Ureter (tissue), 1 donor: ENCODE measurements at places on chromosomes 16 and 17. TPM values are rescaled to one million over a fixed set of nuclear protein-coding genes. Genes with fewer than 3 reads are reported as not detected.

The TBC1D3 gene
- not detected for total RNA-seq

The LGALS3BP gene
- 393 TPM for total RNA-seq

The CHST5 gene
- 0.26 TPM for total RNA-seq

The TMIGD1 gene
- total RNA-seq: not detected

The CORO6 gene
- total RNA-seq: 23.3 TPM

The AOC3 gene
- 89.9 TPM for total RNA-seq

GRCh38 chr17:8064561-8065019 is 22.9 kb downstream of the ALOX12B start:
- no peak for DNase-seq

GRCh38 chr17:35529866-35530265 is 7.6 kb downstream of the SLFN12L start:
- no peak for DNase-seq

DNA sequence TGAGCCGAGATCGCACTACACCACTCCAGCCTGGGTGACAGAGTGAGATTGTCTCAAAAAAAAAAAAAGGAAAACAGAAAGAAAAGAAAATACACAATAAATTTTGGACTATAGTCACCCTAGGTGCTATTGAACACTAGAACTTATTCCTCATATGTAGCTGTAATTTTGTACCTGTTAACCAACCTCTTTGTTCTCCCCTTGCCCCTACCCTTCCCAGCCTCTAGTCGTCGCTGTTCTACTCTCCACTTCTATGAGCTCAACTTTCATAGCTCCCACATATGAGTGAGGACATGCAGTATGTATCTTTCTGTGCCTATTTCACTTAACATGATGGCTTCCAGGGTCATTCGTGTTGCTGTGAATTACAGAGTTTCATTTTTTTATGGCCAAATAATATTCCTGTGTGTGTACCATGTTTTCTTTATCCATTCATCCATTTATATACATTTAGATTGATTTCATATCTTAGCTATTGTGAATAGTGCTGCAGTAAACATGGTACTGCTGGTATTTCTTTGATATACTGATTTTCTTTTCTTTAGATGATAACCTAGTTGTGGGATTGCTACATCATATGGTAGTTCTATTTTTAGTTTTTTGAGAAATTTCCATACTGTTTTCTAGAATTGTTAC is 28.3 kb downstream of the VPS35L start:
- no peak for DNase-seq

GRCh38 chr17:61834610-61835009 is 28.7 kb downstream of the BRIP1 start:
- no peak for DNase-seq

DNA sequence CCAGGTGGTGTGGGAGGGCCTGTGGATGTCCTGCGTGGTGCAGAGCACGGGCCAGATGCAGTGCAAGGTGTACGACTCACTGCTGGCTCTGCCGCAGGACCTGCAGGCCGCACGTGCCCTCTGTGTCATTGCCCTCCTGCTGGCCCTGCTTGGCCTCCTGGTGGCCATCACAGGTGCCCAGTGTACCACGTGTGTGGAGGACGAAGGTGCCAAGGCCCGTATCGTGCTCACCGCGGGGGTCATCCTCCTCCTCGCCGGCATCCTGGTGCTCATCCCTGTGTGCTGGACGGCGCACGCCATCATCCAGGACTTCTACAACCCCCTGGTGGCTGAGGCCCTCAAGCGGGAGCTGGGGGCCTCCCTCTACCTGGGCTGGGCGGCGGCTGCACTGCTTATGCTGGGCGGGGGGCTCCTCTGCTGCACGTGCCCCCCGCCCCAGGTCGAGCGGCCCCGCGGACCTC is 798 bp downstream of the CLDN9 start:
- DNase-seq: no peak

GRCh38 chr17:35025541-35025940 is 38.0 kb downstream of the RFFL start:
- no peak for DNase-seq

DNA sequence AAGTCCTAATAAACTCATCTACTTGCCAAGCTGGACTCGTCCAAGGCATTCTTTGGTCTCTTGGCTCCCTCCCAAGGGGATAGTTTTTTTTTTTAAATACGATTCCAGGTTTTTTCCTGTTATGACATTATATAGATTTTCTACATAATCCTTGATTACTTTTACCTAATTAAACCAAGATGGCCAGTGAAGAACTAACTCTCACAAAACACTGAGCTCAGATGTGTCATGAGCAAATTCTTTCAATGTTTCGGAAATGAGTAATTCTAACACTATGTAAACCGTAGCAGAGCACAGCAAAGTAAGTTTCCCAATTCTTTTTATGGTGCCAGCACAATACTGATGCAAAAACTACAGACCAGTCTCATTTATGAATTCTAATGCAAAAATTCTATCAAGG is 1.8 kb downstream of the ZNF23 start:
- DNase-seq: no peak

DNA sequence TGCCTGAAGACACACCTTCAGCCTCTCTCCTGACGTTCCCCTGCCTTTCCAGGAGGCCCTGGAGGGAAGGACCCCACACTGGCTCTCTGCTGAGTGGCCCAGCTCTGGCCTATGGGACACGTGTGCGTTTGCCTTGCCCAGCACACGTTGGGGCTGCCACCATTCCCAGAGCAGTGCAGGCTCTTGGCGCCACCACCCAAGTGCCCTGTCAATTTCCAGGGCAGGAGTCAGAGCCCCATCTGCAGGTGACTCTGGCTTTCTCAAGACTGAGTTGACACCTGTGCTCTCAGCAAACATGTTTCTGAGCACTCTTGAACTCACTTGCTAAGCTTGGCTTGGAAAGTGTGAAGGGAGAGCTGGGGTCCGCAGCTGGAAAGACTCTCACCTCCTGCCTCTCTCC is 4.7 kb upstream of the IRF8 start:
- DNase-seq: no peak

GRCh38 chr16:8935989-8936388 is 27.7 kb downstream of the USP7 start:
- no peak for DNase-seq

DNA sequence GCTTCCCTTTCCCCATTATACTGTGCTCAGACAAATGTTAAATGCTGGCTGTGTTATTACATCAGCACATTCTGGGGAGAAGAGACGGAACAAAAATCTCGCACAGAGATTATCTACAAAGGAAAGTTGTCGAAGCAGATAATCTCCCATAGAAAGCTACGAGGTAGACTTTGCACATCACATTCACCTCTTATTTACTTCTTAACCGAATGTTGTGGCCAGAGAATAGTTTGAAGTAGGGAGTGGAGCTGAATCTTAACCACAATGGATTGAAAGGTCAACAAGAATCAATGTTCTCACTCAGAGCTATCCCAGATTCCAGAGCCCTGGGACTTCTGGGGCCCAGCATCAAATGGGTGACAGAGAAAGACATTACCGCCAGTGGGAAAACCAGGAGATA is 28.4 kb upstream of the LONP2 start:
- DNase-seq: no peak

GRCh38 chr17:13099089-13099735 is 81.4 kb upstream of the ELAC2 start:
- no peak for DNase-seq

DNA sequence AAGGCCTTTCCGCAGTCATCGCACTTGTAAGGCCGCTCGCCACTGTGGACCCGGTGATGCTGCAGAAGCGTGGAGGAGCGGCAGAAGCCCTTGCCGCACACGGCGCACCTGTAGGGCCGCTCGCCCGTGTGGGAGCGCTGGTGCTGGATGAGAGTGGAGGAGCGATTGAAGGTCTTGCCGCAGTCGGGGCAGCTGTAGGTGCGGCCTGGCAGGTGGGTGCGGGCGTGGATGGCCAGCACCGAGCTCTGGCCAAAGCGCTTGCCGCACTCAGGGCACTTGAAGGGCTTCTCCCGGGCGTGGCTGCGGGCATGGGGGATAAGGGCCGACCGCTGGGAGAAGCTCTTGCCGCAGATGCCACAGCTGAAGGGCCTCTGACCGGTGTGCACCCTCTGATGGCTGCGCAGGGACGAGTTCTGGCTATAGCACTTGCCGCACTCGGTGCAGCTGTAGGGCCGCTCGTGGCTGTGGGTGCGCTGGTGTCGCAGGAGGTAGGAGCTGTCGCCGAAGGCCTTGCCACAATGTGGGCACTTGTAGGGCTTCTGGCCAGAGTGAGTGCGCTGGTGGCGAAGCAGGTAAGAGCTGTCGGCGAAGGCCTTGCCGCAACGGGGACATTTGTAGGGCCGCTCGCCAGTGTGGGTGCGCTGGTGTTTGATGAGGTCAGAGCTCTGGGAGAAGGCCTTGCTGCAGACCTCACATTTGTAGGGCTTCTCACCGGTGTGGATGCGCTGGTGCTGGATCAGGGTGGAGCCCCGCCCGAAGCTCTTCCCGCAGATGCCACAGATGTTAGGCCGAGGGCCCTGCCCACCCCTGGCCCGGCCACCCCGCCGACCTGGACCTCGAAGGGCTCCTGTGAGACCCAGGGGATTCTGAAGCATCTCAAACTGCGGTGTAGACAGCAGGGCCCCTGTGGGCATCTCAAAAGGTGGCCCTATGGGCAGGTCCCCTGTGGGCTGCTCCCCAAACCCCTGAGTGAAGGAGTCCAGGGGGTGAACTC is 1.5 kb downstream of the ZNF768 start:
- DNase-seq: no peak
